ENCODE measurements at places on chromosomes 6 and 20. TPM values are rescaled to one million over a fixed set of nuclear protein-coding genes. Genes with fewer than 3 reads are reported as not detected.

The ZNF335 gene
- total RNA-seq: 41.6 TPM

The TUBB2B gene
- 0.73 TPM for total RNA-seq

The MAS1 gene
- not detected for total RNA-seq

The BHLHE23 gene
- not detected for total RNA-seq

The HLA-F gene
- 228 TPM for total RNA-seq

The KHDC1L gene
- not detected for total RNA-seq

The LGSN gene
- total RNA-seq: not detected

The TFEB gene
- 7.6 TPM for total RNA-seq

The TAAR6 gene
- total RNA-seq: not detected

The EYS gene
- not detected for total RNA-seq

The CPNE5 gene
- 0.28 TPM for total RNA-seq

The TTK gene
- 7.6 TPM for total RNA-seq

The HM13 gene
- 210 TPM for total RNA-seq

The CPXM1 gene
- 0.95 TPM for total RNA-seq

The GABRR1 gene
- not detected for total RNA-seq

The RAB44 gene
- 0.05 TPM for total RNA-seq

The OR2H2 gene
- total RNA-seq: not detected
